ENCODE measurements at places on chromosomes 1 and 21. TPM values are rescaled to one million over a fixed set of nuclear protein-coding genes. Genes with fewer than 3 reads are reported as not detected.

Gene MYBPH
- total RNA-seq, result not detected

Gene LCE3D
- not detected for total RNA-seq

Gene OSCP1
- 0.66 TPM for total RNA-seq

DNA sequence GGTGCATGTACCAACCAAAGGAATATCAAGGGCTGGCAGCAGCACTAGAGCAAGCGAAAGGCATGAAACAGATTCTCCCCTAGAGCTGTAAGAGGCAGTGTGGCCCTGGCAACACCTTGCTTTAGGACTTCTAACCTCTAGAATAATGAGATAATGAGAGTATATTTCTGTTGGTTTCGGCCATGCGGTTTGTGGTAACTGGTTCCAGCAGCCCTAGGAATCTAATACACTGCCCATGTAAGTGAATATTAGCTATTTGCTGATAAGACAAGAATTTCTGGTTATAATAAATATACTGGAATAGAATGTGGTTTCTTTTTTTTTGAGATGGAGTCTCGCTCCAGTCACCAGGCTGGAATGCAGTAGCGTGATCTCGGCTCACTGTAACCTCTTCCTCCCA, 199.4 kb downstream of the GABPA start:
- no peak for DNase-seq

- no peak for DNase-seq
Observed at GRCh38 chr21:29233256-29233546, 65.5 kb upstream of the BACH1 start.

- DNase-seq, result no peak
Observed at GRCh38 chr1:158799689-158800088, 18.7 kb upstream of the OR6N2 start.

DNA sequence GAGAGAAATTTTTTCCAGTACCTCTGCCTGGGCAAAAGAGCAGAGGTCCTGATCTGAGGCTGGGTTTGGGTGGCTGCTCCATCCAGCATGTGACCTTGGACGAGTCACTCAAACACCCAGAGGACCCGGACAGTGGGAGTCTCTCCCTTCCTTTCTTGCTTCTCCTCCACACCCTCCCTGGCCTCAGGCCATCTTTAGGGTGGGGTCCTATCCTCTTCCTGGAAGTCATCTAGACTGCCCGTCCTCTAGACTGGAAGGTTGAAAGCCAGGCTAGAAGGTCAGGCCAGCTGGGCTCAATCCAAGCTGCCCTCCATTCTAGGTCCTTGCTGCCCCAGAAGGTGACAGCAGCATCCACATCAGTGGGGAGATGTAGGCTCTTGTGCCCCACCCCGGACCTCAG, 599.5 kb downstream of the MATN1 start:
- no peak for DNase-seq

Gene ZBTB21
- total RNA-seq, result 19.5 TPM

Gene TLR5
- 0.32 TPM for total RNA-seq

Gene POMGNT1
- 25.2 TPM for total RNA-seq

Gene AKR7A3
- 0.61 TPM for total RNA-seq

DNA sequence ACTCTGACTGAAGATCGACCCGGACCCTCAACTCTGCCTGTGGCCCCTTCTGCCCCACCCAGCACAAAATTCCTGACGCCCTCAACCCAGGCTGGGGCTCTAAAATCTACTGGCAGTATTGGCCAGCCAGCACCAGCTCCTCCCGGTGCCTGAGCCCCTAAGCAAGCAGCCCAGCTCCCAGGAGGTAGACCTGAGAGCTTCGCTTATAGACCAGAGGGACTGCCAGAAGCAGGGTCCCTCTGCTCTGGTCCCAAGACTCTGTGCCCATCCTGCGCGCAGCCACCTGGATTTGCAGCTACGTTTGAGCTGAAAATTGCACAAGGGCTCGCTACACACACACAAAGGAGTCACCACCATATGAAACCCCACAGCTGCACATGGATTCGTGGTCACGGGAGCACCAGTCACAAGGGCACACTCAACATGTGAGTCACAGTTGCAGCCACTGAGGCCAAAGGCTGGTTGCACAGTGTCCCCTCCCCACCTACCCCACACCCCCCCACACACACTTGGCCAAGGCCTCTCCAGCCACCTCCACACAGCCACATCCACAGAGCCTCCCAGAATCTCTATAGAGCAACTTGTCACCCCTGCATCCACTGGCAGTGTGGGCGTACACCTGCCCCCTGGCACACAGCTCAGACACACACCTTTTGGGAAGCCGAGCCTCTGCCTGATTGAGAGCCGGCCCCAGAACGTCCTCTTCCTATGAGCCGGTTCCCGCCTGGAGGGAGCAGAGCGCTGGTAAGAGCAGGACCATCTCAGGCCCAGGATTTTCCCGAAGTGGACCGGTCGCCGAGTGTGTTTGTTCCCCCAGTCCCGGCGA, 1.1 kb upstream of the DMBX1 start:
- no peak for DNase-seq

DNA sequence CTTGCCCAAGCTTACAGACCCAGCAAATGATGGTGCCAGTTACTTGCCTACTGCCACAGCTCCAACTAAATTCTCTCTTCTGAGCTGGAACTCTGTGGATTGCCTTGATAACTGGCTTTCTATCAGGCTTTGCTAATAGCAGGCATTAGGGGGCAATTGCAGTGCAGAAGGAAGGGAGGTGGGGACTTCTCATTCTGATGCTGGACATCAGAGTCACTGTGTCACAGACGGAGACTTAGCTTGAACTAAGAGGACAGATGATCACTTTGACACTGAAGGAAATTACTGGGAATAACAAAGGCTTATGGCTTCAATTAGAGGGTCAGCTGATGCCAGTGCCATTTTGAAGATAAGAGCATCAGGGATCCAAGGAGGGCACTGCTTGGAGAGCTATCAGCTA, 114.5 kb downstream of the DDX20 start:
- DNase-seq, result no peak

- no peak for DNase-seq
Observed at GRCh38 chr1:12339396-12339795, 109.6 kb downstream of the VPS13D start.

GRCh38 chr1:226945858-226946245, 5.8 kb downstream of the COQ8A start:
- DNase-seq, result no peak

GRCh38 chr1:202072211-202072765, 50.4 kb upstream of the GPR37L1 start:
- no peak for DNase-seq

DNA sequence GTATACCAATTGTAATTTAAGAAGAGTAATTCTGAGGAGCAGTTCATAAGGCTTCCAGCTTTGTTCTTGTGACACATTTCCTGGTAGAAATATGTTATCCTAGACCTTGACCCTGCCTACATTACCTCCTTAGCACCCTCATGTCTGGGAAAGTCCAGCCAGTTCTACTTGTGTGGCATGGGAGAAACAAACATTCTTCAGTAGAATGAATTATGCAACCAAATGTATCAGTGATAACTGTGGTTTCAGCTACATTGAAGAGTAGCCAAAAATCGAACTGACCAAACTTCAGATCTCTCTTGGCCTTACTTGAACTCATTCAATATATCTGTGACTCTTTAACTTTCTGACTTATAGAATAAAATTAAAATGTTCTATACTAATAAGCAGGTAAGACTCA, 308.1 kb upstream of the LYPLAL1 start:
- DNase-seq, result no peak

DNA sequence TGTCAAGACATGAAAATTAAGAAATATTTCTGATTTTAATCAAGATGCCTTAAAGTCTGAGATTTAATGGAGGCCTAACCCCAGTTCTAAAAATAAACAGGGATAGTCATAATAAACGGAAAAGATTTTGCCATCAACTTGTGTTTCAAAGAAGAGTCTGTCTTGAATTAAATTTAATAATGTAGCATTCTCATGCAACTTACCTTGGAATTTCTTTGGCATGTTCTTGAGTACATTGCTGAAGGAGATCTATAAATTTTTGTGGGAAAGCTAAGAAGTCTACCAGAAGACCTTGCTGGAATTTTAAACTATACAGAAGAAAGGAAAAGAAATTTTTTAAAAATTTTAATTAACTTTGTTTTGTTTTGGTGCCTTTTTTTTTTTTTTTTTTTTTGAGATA, 10.6 kb downstream of the SASS6 start:
- no peak for DNase-seq

DNA sequence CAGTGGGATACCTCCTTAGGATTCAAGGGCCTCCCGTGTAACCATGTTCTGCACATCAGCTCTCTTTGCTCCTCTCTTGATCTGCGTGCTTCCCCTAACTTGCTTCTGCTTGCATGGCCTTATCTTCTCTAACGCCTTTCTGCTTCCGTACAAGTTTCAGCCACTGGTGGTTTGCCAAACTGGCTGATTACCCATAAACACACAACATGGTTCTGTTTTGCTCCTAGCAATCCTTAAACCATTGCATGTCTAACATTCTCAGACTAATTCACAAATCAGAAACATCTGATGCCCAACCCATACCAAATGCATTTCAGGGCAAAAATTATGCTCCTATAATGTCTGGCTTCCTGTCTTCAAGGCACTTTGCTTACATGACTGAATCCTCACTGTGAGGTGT, 166.4 kb downstream of the PBX1 start:
- DNase-seq, result no peak

Gene FCGR3A
- total RNA-seq, result 0.52 TPM

DNA sequence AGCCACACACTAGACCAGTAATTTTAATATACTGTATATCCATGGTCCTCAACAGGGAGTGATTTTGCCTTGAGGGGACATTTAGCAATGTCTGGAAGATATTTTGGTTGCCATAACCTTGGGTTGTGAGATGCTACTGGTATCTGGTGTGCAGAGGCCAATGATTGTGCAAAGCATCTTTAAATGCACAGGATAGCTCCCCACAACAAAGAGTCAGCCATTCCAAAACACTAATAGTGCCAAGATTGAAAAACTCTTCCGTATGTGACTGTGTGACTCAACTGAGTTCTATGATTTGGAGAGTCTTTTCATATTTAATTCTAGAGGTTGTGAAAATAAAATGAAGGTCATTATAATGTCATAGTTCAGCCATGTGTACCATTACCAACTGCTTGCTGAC, 141.4 kb upstream of the CACYBP start:
- DNase-seq, result no peak

Gene TAS1R1
- not detected for total RNA-seq

DNA sequence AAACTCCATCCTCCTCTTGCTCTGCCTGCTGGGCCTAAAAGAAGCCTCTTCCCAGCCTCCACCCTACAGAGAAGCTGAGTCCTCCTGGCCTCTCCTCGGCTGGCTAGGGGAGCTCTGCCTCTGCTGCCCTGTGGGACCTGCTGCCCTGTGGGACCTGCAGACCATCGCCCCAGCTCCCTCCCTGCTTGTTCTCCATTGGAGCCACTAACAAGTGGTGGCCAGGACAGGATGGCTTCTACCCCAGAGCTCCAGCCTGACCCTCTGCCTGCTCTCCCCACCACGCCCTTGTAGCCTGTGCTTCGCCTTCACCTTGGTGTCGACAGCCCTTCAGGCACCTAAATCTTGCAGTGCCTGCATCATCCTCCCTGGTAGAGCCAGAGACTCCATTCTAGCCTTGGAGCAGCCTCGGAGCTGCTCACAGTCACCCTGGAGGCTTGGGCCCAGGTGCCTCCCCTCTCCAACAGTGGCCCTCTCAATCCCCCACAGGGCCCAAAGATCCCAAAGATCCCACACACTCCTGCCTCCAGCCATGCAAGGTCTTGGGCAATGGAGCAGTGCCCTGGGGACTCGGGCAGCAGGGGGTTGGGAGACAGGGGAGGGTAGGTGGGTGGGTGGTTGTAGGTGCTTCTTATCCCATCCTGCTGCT, 3.0 kb downstream of the EPS8L3 start:
- no peak for DNase-seq

- no peak for DNase-seq
Observed at GRCh38 chr1:155070158-155070621, 6.7 kb downstream of the EFNA4 start.

DNA sequence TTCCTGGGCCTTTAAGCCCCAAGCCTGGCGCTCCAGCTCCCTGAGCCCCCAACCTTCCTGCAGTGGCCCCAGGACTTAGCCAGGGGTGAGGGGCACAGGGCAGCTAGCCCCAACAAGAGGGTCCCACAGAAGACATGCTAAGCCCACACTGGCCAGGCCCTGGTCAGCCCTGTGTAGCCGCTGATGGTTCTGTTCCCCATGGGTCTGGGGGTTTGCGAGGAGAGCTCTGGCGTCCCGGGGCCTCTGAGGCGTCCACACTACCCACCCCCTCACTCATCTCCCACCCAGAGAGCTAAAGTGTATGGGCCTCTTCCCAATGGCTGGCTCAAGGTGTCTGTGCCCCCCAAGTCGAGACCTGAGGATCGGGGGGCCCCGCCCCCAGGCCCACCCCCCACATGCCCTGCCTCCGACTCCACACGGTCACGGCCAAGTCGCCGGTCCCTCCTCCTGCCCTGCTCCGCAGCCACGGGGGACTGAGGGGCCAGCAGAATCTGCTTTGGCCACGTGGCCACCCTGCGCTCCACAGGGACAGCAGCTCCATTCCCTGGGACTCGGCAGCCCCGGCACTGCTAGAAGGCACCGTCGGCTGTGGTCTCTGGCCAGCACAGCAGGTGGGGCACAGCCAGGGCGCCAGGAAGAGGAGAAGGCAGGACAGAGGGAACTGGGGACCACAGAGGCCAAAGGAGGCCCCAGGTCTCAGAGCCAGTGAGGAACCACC, 7.8 kb downstream of the TNFRSF18 start:
- DNase-seq, result no peak

DNA sequence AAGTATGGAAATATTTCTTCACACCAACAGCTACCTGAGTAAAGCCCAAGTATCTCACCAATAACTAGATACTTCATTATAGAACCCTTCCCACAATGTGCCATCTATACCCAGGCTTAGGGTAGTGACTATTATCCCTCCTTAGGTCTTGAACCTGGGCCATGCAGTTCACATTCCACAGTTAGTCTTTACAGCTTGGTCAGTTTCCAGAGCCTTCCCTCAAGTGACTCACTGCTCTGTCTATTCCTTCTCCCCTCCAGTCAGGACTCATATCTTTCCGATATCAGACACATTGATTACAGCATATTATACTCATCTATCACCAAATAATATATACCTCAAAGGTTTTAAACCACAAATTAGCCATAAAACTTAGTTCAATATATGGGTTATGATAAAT, 23.6 kb downstream of the VAMP4 start:
- DNase-seq, result no peak

- DNase-seq, result no peak
Observed at GRCh38 chr1:198598796-198599321, 40.0 kb upstream of the PTPRC start.

DNA sequence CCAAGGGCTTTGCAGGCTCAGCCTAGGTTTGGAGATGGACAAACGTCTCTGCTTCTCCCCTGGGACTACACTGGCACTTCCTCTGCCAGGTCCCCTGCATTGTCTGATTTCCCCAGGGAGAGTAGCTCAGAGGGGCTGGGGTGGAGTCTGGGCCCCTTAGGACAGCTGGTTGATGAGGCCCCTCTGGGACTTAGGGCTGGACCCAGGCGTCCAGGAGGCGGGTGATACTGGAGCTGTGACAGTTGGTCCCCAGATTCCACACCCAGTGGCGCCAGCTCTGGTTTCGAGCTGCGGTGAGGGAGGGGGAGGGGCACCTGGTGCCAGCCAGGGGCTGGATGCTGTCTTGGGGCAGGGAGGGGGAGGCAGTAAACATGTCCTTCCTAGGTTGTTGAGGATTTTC, 7.4 kb upstream of the MEX3A start:
- DNase-seq, result no peak

GRCh38 chr1:163168053-163168452, 34.7 kb downstream of the RGS5 start:
- DNase-seq, result no peak

Gene ATAD3C
- 1.0 TPM for total RNA-seq

Gene TEX38
- total RNA-seq, result not detected
